Spinal cord (tissue), 10 donors: ENCODE measurements at places on chromosomes 2 and 18.

DNA sequence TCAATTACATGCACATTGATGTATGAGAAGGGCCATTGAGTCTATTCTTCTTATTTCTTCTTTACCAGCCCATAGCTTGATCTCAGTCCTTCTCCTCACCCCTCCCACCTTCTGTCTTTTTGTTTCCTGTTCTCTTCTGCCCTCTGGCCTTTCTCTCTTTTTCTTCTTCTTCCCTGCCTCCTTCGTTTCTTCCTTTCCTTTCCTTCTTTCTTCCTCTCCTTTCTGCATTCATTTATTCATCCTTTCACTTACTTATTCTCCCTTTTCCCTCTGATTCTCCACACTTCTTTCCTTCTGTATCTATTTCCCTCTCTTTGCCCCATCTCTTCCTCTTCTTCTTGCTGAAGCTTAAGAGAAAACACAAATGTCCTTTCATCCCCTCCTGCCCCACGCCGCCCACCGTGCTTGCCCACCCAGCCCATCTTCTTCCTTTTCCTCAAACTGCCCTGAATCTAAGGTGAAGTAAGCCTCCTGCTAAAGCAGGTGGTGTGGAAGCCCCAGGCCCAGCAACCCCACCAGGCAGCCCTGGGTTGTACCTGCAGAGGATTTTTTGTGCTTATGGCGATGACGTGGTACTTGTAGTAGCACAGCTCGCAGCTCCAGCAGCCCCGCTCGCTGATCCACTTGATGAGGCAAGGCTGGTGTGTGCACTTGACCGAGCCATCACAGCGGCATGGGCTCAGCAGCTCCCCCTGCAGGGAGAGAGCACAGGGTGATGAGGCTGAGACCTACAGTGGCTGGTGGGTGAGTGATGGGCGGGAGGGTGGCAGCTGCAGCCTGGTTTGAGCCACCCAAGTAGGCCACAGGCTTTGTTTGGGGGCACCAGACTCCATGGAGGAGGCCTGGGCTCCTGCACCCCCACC, 89.0 kb downstream of the MARCHF4 start:
- DNase-seq, result no peak
- peaks cover 4% of the 10 kb centered on the region for H3K36me3 ChIP-seq
- no peak overlapping the region for H3K4me3 ChIP-seq
- H3K4me1 ChIP-seq, result peaks cover 9% of the 10 kb centered on the region

- DNase-seq, result no peak
- H3K27ac ChIP-seq, result no peak overlapping the region
- H3K36me3 ChIP-seq, result no peaks in the 10 kb centered on the region
Observed at GRCh38 chr2:29949042-29949441, 27.7 kb upstream of the ALK start.

DNA sequence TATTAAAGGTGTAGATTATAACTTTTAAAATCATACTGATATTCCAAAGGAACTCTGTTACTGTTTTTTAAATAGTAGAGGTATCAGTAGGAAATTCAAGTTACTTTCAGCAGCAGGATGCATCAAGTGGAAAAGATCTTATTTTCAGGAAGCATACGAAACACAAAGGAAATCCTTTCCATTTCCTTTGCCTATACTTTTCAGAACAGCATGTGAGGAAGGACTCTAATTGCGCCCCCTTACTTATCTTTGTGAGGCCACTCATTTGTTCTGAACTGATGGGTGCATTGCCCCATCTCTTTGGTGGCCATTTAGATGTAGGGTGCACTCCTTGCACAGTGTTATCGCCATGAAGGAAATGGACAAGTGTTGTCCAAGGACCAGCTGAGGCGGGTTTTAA, 145.3 kb downstream of the BABAM2 start:
- H3K4me3 ChIP-seq, result no peak overlapping the region
- H3K27me3 ChIP-seq, result no peaks in the 10 kb centered on the region
- no peaks in the 10 kb centered on the region for H3K36me3 ChIP-seq
- no peak overlapping the region for H3K27ac ChIP-seq
- DNase-seq, result no peak
- no peaks in the 10 kb centered on the region for H3K4me1 ChIP-seq

DNA sequence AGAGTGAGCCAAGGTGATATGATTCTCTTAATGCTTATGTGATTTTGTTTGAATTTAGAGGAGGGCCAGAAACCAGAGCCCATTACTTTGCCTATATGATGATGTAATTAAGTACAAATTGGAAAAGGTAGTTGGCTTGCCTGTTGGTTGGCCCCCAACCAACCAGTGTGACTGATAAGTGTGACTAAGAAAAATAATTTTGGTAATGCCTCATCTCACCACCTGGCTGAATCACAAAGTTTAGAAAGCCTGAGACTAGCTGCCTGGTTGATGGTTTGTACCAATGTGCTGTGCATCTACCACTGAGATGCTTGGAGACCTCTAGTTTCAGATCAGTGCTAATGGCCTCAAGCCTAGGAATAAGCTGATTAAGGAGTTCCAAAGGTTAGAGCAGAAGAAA, 338.7 kb downstream of the CDH2 start:
- H3K4me1 ChIP-seq, result no peaks in the 10 kb centered on the region
- DNase-seq, result no peak
- no peaks in the 10 kb centered on the region for H3K36me3 ChIP-seq
- H3K4me3 ChIP-seq, result no peak overlapping the region
- no peaks in the 10 kb centered on the region for H3K27me3 ChIP-seq

DNA sequence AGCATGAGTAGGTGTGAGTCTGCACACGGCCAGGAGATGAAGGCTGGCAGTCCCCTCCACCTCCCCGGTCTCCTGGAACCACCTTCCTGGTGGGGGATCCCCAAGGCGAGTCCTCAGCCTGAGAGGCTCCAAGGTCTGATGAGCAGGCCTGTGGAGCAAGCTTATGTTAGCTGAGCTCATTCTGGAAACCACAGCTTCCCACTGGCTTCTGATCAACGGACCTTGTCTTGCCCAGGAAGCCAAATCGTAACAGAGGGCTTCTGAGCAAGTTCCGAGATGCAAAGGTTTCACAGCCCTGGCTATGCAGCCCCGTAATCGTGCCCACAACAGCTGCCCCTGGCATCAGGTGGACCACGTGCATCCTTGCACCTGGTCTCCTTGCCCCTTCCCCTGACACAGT, 28.8 kb upstream of the GPR55 start:
- no peak overlapping the region for H3K4me3 ChIP-seq
- H3K36me3 ChIP-seq, result no peaks in the 10 kb centered on the region
- no peaks in the 10 kb centered on the region for H3K4me1 ChIP-seq
- no peak for DNase-seq

GRCh38 chr2:25454824-25455611, 113.3 kb upstream of the DNMT3A start:
- no peak overlapping the region for H3K4me3 ChIP-seq
- H3K4me1 ChIP-seq, result peaks cover 5% of the 10 kb centered on the region
- no peak for DNase-seq

DNA sequence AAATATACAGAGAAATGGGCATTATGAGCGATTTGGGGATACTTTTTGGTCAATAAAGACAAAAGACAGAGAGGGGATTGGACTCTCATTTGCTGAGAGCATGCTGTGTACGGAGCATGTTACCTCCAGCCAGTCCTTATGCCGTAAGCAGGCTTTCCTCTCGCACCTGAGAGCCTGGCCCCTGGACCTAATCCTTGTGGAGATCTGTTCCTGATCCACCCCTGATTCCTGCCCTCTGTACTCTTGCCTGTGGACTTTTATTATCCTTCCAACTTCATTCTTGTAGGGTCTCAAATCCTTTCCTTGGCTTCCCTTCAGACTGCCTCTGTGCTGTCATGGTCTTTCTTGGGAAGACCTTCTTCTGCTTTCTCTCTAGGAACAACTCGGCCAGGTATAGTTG, 803.1 kb upstream of the RAB6C start:
- no peak for DNase-seq
- peaks cover 3% of the 10 kb centered on the region for H3K4me1 ChIP-seq
- no peak overlapping the region for H3K27ac ChIP-seq
- no peaks in the 10 kb centered on the region for H3K36me3 ChIP-seq
- H3K4me3 ChIP-seq, result no peak overlapping the region
- no peaks in the 10 kb centered on the region for H3K27me3 ChIP-seq

GRCh38 chr2:4964001-4964540, 728.1 kb upstream of the SOX11 start:
- H3K4me1 ChIP-seq, result no peaks in the 10 kb centered on the region
- DNase-seq, result peak; percentile 52
- H3K27ac ChIP-seq, result no peak overlapping the region
- no peak overlapping the region for H3K4me3 ChIP-seq
- no peaks in the 10 kb centered on the region for H3K36me3 ChIP-seq
- H3K27me3 ChIP-seq, result no peaks in the 10 kb centered on the region

- H3K4me3 ChIP-seq, result no peak overlapping the region
- H3K36me3 ChIP-seq, result peaks cover 71% of the 10 kb centered on the region
- DNase-seq, result no peak
- H3K27me3 ChIP-seq, result no peaks in the 10 kb centered on the region
Observed at GRCh38 chr2:128276878-128277675, 41.6 kb downstream of the HS6ST1 start.

DNA sequence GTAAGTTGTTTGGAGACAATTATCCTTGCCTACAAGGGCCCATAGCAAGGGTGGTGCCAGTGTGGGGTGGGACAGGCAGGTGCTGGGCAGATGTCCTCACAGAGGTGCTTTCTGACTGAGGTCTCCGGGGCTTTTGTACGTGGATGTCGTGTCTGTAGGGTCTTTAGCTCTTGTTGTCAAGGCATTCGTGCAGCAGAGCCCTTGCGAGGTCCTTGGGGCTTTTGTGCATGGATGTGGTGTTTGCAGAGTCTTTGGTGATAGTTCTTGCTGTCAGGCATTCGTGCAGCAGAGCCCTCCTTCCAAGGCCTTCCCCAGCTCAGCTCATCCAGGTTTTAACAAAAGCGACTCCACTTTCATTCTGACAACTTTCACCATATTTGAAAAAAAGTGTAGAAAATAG, 116.0 kb upstream of the TMEM18 start:
- no peaks in the 10 kb centered on the region for H3K36me3 ChIP-seq
- H3K4me1 ChIP-seq, result peaks cover 11% of the 10 kb centered on the region
- DNase-seq, result no peak
- H3K4me3 ChIP-seq, result no peak overlapping the region
- H3K27me3 ChIP-seq, result no peaks in the 10 kb centered on the region

DNA sequence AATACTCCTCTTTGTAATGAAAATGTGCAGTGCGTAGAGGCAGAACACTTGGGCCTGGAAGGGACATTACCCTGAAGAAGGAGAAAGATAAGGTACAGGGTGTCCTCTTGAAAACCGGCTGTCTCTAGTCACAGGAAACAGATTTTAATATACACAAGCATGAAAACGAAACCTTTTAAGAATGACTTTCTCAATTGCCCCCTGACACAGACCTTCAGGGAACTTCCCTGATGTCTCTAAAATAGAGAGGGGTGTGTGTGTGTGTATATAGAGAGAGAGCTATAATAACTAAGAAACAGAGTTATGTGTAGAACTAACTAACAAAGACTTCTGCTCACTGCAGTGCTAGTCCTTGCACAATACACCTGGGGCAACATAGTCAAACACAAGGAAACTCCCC, 780.0 kb downstream of the CNTNAP5 start:
- no peak overlapping the region for H3K4me3 ChIP-seq

- no peaks in the 10 kb centered on the region for H3K4me1 ChIP-seq
- no peaks in the 10 kb centered on the region for H3K36me3 ChIP-seq
- H3K27ac ChIP-seq, result no peak overlapping the region
- H3K4me3 ChIP-seq, result no peak overlapping the region
- no peak for DNase-seq
Observed at GRCh38 chr18:63511285-63511684, 30.9 kb upstream of the SERPINB12 start.

DNA sequence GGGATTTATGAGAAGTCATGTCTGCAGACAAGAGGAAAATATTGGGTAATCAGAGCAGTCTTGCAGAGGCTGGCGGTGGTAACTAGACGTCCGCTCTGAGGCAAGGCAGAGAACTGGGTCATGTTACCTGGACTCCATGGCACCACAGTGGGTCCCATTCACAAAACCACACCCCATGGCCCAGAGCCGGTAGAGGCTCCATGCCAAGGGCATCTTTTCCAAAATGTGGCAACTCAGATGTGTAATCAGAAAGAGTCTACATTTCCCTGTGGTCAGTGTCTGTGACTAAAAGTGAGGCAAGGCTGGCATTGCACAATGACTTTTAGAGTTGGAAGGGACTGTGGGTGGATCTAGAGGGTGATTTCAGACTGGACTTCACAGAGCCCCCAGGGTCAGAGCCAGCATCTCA, 113.1 kb downstream of the MREG start:
- H3K36me3 ChIP-seq, result no peaks in the 10 kb centered on the region
- no peak for DNase-seq
- H3K27me3 ChIP-seq, result no peaks in the 10 kb centered on the region
- no peak overlapping the region for H3K27ac ChIP-seq

GRCh38 chr2:202541137-202541536, 93.6 kb upstream of the FAM117B start:
- no peak overlapping the region for H3K4me3 ChIP-seq
- H3K27ac ChIP-seq, result no peak overlapping the region
- no peaks in the 10 kb centered on the region for H3K27me3 ChIP-seq
- peaks cover 10% of the 10 kb centered on the region for H3K36me3 ChIP-seq
- H3K4me1 ChIP-seq, result no peaks in the 10 kb centered on the region
- DNase-seq, result no peak

DNA sequence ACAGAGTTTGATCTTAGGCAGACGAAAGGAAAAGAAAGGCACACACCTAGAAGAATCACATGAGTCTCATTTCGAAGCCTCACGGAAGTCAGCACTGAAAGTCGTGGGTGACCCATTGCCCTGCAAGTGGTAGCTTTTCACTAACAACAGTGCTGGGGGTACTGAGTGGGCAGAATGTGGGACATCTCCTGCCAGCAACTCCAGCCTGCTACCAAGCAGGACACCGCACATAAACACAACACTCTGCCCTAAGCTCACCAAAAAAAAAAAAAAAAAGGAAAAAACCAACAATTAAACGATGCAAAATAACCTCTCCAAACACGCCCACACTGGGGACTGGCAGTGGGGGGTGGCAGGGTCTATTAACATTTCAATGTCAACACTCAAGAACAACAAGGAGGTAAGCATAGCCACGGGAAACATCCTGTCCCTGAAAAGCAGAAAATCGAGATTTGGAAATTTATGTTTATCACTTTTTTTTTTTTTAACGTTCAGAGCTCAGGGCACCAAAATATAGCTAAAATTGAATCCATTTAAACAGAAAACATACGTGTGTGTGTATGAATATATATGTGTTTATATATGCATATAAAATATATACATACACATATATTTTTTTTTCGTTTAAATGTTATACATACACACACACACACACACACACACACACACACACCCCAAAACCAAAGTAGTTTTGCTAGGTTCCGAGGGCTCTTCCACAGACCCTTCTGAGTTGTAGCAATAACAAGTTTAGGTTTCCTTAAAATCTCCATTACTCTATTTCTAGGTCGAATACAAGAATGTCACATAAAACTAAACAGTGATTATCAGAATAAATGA, 2.2 kb downstream of the INO80D start:
- peak overlapping the region; percentile 78 for H3K4me3 ChIP-seq
- DNase-seq, result no peak

- H3K4me1 ChIP-seq, result peaks cover 13% of the 10 kb centered on the region
- H3K4me3 ChIP-seq, result no peak overlapping the region
- no peak for DNase-seq
- H3K27ac ChIP-seq, result no peak overlapping the region
- no peaks in the 10 kb centered on the region for H3K36me3 ChIP-seq
Observed at GRCh38 chr2:235234736-235235135, 259.1 kb upstream of the AGAP1 start.

- peak within 1 kb of the TSS; percentile 5 for H3K4me3 ChIP-seq
- DNase-seq, result peak; percentile 51
- H3K36me3 ChIP-seq, result peaks cover 3% of the 10 kb centered on the region
- peak within 1 kb of the TSS; percentile 66 for H3K27ac ChIP-seq
- no peaks in the 10 kb centered on the region for H3K27me3 ChIP-seq
Observed at GRCh38 chr2:201357221-201357620, at the start of gene FLACC1. FLACC1 (minus strand) TSS chr2:201357345; CDS start chr2:201351404, 5,941 bp downstream.
